ENCODE measurements at places on chromosomes 7 and 10. TPM values are rescaled to one million over a fixed set of nuclear protein-coding genes. Genes with fewer than 3 reads are reported as not detected.

Gene OPN1SW
- not detected for total RNA-seq

Gene LRGUK
- total RNA-seq, result 0.10 TPM

Gene STK31
- not detected for total RNA-seq

Gene ELMO1
- 0.43 TPM for total RNA-seq

Gene KEL
- total RNA-seq, result not detected

Gene SYCE1
- 0.07 TPM for total RNA-seq

Gene PLPP4
- total RNA-seq, result 4.3 TPM

Gene TCAF1
- 99.4 TPM for total RNA-seq
